WTC11 (cell line): ENCODE measurements at places on chromosomes 7 and 10.

DNA sequence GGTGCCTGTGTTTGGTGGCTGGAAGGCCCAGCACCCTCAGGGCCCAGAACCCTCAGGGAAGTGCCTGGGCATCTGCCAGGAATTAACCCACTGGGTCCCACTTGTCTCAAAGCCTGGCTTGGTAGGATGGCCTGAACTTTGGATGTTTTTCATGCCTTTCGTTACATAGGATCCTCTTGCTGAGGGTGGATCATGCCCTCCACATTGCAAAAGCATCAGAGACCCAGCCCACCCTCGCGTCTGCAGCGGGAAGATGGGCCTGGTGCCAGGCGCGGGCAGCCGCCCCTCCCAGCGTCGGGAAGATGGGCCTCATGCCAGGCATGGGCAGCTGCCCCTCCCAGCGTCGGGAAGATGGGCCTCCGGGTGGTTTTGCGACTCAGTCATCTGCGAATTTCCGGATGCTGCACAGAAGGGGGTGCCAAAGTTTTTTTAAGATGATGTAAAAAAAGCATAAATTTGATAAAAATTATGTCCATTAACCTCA lies 51.9 kb upstream of the PRKAR1B start:
- no peak for DNase-seq

GRCh38 chr10:70743430-70743788 lies 41.8 kb downstream of the TBATA start:
- DNase-seq = no peak

GRCh38 chr10:77744245-77744644 lies 106.6 kb upstream of the KCNMA1 start:
- no peak for DNase-seq

DNA sequence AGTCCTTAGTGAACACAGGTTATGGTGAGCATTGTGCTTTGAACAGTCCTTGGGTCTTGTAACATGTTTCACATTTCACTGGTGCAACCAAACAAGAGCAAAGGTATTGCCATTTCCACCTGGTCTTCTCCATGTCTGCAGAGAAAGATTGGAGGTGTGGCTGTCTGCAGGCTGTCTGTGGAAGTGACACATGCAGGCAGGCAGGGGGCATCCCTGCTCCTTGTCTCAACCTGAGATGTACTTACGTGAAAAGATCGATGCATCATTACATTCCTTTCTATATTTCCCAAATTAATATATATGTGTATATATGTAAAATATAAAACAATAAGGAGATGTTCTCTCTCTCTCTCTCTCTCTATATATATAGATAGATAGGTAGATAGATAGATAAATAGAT lies 54.3 kb downstream of the LRRC18 start:
- DNase-seq = peak; percentile 37

DNA sequence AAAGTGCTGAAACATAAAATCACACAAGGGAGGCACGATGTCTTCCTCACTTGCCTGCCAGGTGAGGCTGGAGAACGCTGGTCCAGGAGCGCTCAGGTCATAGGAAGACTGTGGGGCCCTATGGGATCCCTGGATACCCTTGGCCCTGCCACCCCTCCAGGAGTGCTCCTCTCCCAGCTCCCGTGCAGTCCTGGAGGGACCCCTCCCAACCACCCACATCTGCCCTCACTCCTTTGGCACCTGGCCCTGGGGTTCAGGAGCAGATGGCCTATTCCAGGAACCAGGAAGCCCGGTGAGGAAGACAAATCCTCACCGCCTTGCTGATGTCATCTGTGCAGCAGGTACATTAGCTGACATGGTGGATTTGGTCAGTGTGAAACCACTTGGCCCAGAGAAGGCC lies 3.7 kb upstream of the CXCL12 start:
- DNase-seq = no peak

GRCh38 chr10:70190581-70190980 lies 20.3 kb upstream of the SAR1A start:
- no peak for DNase-seq

GRCh38 chr7:128221929-128222403 lies 19.1 kb upstream of the LEP start:
- no peak for DNase-seq
